Thoracic aorta endothelial cell (primary cell): ENCODE measurements at places on chromosomes 16 and 17. TPM values are rescaled to one million over a fixed set of nuclear protein-coding genes. Genes with fewer than 3 reads are reported as not detected.

Gene CAMKK1
- total RNA-seq = 3.2 and 4.9 TPM in 2 replicates

Gene SLC12A3
- not detected in 2 replicates for total RNA-seq

Gene HOXB5
- 0.13 and 1.5 TPM in 2 replicates for total RNA-seq

Gene MMP15
- 4.5 and 5.0 TPM in 2 replicates for total RNA-seq

Gene KRT39
- not detected in 2 replicates for total RNA-seq

Gene ACAP1
- not detected in 2 replicates for total RNA-seq
